ENCODE measurements at places on chromosomes 16 and 17.

GRCh38 chr17:12686486-12686885 is 20.8 kb downstream of the MYOCD start:
- no peak for DNase-seq

DNA sequence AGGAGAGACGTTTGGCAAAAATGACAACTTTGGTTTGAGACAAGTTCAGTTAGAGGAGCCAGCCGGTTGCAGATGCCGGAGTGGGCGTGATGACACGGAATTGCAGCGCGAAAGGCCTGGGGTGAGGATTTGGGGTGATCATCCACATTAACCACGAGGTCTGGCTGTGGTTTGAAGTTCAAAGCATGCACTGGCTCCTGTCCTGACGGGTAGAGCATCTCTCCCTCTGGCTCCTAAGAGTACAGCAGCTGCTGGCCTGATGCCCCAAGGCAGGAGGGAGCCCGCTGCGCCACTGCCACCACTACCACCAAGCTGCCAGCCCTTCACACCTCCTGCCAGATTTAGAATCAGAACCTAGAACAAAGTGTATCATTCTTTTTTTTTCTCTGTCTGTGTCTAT is 3.7 kb downstream of the RHBDL3 start:
- no peak for DNase-seq

- DNase-seq: no peak
These were observed 420.9 kb upstream of the SOX9 start for GRCh38 chr17:71699907-71700306.

GRCh38 chr17:82723169-82723807 is 6.8 kb downstream of the FN3KRP start:
- no peak for DNase-seq

DNA sequence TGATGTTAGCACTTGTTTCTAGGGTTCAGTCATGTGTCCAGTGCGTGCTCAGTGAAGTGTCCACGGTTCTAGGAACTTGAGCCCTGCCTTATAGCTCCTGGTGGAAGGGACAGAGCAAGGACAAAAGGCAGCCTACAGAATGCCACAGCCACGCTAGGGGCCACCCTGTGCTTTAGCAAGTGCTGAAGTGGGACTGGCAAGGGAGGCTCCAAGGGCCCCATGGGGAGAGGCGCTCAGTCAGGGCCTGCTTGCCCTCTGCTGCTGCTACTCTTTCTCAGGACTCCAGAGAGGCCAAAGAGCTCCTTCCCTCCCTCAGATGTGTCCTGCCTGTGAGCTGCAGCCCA is 6.8 kb downstream of the NT5C start:
- DNase-seq: no peak

DNA sequence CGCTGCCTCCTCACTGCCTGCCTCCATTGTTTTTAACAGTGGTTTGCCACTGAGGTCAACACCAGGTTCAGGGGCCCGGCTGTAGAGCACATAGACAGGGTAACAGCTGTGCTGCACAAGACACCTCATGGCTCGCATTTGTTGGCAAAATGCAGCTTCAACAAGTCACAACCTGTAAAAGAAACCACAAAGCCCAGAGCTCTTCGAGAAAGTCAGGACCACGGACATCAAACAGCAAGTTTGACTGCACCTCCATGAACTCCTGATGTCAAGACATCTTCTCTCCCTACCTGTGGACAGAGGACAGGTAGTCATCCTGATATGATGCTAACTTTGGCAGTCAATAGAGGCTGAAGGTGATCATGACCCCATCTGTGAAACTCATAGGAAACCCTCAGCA is 142.4 kb upstream of the SOX9 start:
- DNase-seq: no peak

DNA sequence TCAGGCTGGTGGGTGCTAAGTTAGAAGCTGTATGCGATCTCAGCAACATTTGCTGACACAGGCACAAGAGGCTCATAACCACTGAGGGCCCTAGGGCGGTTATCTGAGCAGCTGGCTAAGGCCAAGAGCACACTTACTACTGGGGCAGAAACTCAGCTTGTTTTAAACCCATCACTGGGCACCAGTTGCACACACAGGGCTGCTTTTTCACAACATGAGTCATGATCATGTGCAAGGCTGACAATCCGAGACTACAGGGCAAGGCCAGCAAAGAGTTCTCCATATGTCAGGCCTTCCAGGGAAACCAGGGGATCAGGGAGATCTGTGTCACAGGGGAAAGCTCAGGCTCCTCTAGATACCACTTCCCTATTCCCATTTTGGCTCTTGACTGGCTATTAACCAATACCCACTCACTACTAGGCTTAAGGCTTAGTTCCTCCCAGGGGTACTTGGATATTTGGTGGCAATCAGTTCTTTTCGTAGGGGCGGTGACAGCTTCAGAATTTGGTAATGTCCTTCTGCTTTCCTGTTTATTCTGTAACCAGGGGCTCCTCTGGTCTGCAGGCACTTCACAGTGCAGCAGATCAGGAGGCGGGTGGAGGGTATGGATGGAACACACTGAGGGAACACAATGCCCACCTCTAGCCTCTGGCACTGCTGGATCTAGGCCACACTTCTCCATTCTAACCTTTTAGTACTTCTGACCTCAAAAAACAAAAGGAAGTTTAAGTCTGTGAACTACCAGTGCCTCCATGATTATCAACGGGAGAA is 44.9 kb upstream of the ERN1 start:
- no peak for DNase-seq

- peak; percentile 23 for DNase-seq
These were observed 45.4 kb downstream of the STH start for GRCh38 chr17:46044286-46044928.

- DNase-seq: no peak
These were observed 45.8 kb upstream of the GAS7 start for GRCh38 chr17:10243883-10244844.

GRCh38 chr16:50887500-50888298 is 145.8 kb downstream of the CYLD start:
- no peak for DNase-seq

- DNase-seq: no peak
These were observed 32.5 kb upstream of the RAI1 start for GRCh38 chr17:17648762-17649161.

- no peak for DNase-seq
These were observed 567 bp downstream of the SOX9 start for GRCh38 chr17:72121164-72122009.

GRCh38 chr17:45672792-45673191 is 111.3 kb upstream of the CRHR1 start:
- DNase-seq: no peak

GRCh38 chr17:13545941-13546340 is 55.8 kb downstream of the HS3ST3A1 start:
- no peak for DNase-seq

- no peak for DNase-seq
These were observed 30.2 kb downstream of the TPSG1 start for GRCh38 chr16:1194665-1195392.

DNA sequence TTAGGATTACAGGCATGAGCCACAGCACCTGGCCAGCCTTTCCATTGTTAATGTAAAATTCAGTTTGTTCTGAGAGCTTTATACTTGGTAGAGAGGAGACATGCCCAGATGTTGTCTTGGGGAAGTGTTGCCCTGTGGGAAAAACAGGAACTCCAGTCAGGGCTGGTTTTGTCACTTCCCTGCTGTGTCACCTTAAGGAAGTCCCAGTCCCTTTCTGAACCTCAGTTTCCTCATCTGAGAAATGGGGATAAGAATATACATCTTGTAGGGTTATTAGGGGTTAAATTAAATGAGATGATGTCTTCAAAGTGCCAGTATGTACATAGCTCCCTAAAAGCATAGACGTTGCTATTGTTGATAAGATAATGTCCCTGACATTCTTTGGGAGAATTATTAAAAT is 25.3 kb downstream of the CLEC16A start:
- no peak for DNase-seq
